Stimulated activated CD4-positive, alpha-beta T cell treated with anti-CD3 and anti-CD28 coated beads, Interleukin-15, amount 100 ng/mL, for 24 hours (primary cell): ENCODE measurements at places on chromosomes 4 and X.

DNA sequence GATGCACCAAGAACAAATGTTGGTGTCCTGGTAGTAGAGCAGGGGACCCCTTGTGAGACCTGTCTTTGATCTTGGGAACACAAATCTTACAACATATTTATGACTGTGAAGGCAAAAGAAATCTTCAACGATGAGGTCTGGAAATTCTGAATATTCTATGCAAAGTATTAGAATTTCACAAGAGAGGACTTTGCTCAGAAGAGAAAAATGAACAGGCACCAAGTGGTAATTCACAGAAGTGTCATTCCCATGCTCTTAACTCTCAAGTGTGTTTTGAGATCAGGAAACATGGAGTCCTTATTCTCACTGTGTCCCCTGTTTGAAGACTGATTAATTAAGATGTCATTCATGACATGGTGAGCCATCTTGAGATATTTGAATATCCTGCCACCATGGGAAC lies 52.5 kb downstream of the COQ2 start:
- DNase-seq: no peak

- DNase-seq: peak; percentile 2
These were observed 82.2 kb downstream of the KLF8 start for GRCh38 chrX:56314334-56314733.

DNA sequence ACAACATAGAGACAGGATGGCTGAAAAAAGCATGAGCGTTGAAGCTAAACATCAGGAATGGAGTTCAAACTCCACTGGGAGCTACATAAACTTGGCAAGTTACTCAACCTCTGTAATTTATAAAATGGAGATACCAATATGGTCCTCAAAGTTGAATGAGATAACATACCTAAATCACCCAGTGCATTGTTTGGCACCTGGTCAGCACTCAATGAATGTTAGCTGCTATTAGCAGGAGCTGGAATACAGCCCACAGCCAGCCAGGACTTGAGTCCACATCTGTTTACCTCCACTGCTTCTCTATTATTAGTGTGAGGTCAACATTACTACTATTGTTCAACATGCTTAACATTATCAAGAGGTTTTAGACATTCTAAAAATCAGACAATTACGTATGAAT lies 97.9 kb downstream of the NR3C2 start:
- DNase-seq: no peak

DNA sequence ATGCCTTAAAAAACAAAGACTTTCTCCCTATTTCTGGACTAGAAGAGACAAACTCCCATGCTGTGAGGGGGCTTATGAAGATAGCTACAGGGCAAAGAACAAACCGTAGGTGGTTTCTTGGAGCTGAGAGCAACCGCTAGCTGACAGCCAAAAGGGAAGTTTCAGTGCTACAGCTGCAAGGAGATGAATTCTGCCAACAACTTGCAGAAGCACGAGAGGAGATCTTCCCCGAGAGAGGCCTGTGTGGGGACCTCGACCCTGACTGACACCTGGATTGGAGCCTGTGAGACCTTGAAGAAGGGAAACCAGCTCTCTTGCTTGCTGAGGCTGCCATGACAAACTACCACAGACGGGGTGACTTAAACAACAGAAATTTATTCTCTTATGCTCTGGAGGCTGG lies 183.8 kb upstream of the VCX3A start:
- no peak for DNase-seq

DNA sequence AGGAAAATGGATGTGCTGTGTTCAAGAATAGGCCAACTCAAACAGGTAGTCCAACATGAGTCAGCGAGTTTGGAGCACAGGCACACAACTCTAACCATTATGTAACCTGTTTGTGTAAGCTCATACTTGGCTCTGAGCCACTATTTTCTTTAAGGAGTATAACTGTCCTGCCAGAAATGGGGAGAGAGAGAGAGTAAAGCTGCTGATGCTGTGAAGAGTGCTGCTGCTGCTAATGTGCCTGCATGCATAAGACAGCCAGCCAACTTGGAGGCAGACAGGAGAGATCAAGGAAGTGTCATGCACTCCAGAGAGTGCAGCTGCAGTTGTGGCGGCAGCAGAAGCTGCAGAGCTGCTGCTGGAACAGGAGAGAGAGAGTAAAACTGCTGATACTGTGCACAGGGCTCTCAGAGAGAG lies 11.7 kb upstream of the STATH start:
- DNase-seq: no peak

DNA sequence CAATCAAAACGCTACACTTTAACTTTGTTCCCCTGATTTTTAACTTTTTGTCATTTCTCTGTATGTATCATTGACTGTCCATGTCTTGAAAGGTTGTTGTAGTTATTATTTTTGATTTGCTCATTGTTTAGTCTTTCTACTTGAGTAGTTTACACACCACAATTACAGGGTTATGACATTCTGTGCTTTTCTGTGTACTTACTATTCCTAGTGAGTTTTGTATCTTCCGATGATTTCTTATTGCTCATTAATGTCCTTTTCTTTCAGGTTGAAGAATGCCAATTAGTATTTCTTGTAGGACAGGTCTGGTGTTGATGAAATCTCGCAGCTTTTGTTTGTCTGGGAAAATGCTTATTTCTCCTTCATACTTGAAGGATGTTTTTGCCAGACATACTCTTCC lies 89.2 kb upstream of the SH3RF1 start:
- DNase-seq: no peak

DNA sequence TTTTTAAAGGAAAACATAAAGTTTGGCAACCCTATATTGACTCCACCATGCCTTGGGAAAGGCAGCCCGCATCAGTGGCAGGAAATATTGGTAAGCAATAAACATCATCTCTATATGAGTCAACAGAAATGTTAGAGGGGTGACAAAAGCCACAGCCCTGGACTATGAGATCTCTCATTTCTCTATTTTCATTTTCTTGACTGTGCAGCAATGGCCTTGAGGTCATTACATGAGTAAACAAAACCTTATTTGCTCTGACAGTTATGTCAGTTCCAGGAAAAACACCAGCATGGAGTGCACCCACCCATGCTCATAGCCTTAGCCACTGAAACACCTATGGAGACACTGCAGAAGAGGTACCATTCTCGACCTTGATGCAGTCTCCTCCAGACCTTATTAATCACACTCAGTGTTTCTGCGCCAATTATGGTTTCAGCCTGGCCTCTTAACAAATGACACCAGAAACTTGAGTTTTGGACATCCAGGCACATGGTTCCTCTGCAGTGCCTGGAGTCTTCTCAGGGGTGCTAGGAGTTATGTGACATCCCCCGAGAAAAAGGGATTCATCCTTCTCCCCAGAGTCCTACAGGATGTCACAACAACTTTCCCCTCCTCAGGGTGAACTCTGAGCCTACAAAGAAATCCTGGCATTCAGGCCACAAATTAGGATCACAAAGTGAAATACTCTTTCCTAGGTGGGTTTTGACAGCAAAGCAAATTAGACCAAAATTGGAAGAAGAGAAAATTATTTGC lies 16.0 kb upstream of the HPGD start:
- no peak for DNase-seq

GRCh38 chr4:172951679-172952451 lies 216.7 kb upstream of the GALNT7 start:
- no peak for DNase-seq

GRCh38 chr4:109816894-109817293 lies 1.3 kb downstream of the GAR1 start:
- DNase-seq: no peak
